ENCODE measurements at places on chromosomes 16 and 17.

DNA sequence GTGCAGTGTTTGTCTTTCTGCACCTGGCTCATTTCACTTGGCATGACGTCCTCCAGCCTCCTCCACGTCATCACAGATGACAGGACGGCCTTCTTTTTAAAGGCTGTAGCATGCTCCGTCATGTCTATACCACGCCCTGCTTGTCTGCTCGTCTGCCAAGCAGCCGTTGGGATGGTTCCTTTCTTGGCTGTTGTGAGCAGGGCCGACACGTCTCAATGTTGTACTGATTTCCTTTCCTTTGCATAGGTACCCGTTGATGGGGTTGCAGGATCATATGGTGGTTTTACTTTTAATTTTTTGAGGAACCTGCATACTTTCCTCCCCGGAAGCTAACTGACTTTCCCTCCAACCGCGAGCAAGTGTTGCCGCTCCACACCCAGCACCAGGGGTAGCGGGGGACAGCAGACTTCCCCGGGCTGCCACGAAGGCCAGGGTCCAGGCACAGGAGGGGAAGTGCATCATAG lies 212.2 kb upstream of the ZNF469 start:
- DNase-seq = no peak

DNA sequence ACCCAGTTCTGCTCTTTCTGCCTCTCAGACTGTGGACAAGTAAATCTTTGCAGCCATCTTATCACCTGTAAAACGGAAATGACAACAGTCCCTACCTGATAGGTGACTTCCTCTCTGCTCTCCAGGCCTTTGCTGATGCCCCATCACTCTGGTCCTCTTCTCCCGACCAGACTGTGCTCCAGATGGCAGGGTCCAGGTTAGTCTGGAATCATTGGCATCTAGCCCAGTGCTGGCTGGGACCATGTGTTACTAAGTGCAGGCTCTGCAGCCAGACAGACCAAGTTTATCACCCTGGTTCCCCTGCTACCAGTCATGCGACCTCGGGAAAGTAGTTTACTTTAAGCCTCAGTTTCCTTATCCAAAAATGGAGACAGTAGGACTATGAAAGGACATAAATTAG lies 1.8 kb upstream of the NUBP1 start:
- DNase-seq = no peak

DNA sequence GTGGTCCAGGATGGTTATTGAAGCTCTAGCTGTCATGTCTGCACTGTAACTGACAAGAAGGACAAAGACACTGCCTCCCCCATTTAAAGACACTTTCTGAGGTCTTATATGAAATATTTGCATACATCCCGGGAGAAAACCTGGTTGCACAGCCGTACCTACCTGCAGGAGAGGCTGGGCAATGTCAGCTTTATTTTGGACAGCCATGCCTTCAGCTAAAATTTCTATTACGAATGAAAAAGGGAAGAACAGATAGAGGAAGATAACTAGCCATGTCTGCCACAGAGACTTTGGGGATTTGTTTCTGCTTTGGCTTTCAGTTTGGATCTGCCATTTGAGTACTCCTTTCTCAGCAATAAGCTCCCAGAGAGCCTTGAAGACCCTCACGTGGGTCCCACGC lies 19.0 kb downstream of the SLC7A6 start:
- no peak for DNase-seq

GRCh38 chr17:45584092-45585036 lies 93.8 kb upstream of the PLEKHM1 start:
- DNase-seq = peak; percentile 83

GRCh38 chr17:7515911-7516610 lies 31.9 kb downstream of the POLR2A start:
- no peak for DNase-seq

DNA sequence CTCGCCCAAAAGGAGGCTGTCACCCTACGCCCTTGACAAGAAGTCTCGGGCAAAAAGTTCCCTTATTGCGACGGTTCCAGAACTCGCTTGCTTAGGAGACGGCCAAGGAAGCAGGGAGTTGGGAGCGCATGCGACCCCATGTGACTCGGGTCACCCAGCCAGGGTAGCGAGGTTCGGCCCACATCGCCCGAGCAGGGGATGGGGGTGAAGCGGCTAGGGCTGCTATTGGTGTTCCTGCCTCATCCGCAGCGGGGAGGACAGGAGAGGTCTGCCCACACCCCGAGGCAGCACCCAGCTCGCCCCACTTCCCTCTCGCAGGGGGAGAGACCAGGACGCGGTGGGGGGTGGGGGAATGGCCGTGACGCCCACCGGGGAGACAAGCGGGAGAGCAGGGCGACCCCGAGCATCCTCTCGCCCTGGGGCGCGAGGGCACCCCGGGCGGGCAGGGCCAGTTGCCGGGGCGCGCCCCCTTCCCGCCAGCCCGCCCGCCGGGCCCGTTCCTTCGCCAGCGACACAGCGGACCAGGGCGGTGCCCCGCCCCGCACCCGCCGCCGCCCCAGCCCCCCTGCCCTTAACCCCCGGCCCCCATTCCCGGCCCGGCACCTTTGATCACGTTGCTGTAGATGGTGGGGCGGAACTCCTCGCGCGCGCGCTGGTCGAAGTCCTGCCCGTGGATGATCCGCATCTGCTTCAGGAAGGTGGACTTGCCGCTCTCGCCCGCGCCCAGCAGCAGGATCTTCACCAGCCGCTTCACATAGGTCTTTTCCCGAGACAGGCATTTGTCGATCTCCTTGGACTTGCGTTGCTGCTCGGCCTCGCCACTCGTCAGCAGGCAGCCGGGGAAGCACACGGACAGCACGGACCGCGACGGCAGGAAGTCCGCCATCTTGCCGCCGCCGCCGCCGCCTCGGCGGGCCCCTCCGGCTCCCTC lies 567 bp downstream of the GNA13 start:
- DNase-seq = peak; percentile 59

- DNase-seq = peak; percentile 80
These were observed 4.2 kb downstream of the METRNL start for GRCh38 chr17:83083368-83084201.

DNA sequence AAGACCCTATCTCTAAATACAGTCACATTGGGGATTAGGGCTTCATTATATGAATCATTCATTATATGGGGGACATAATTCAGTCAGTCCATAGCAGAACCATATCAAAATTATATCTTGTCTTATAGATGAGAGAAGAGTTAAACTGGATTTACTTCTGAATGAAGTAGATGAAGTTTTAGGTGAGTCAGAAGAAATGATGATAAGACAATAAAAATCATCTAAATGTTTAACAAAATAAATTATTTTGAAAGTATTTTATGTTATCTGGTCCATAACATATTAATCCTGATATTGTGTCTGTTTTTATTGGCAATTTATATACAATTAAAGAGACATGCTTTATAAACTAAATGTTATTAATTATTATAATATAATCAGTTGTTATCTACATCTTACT lies 76.9 kb upstream of the EFCAB3 start:
- no peak for DNase-seq

GRCh38 chr16:78490431-78490830 lies 391.0 kb downstream of the WWOX start:
- no peak for DNase-seq

GRCh38 chr17:71846561-71847110 lies 274.2 kb upstream of the SOX9 start:
- DNase-seq = no peak

DNA sequence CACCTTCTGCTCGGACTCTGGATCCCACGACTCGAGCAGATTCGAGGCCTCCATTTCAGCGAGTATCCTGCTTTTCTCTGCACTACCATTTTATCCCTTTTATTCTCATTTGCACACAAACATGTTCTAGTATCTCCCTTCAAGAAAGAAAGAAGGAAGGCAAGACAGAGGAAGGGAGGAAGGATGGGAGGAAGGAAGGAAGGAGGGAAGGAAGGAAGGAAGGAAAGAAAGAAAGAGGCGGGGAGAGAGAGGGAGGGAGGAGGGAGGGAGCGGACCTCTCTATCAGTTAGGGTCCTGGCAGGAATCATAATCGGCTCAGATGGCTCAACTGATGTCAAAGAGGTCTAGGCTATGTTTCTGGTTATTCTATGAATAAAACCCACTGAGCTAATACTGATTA lies 10.3 kb upstream of the KSR1 start:
- no peak for DNase-seq

DNA sequence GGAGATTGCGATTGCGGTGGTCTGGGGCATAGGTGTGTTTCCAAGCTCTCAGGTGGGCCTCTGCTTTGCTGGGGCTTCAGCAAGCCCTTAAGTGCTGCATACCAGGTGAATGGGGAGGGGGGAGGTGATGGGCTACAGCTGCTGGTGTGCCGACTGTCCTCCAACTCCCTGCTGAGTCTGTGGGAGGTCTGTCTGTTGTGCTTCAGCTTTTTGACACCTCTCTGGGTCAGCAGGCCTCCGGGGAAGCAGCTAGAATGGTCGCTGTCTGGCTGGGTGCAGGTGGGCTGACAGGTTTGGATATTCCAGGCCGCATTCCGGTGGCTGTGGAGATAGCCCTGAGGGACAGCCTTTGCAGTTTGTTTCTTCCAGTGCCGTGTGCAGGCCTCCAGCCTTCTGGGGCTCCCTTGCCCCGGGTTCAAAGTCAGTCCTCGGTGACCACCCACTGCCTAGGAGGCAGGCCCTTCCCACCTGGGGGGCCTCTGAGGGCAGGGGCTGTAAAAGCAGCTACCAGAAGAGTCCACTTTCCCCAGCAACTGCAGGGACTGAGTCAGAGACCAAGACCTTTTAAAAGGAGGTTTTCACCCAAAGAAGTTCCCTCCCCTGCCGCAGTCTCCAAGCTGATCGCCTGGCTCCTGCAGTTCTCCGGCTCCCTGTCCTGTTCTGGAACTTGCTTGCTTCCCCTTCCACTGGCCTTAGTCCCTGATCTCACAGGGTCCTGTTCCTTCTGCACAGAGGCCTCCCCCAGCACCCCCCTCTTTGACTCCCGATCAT lies 2.0 kb upstream of the TTYH2 start:
- no peak for DNase-seq

DNA sequence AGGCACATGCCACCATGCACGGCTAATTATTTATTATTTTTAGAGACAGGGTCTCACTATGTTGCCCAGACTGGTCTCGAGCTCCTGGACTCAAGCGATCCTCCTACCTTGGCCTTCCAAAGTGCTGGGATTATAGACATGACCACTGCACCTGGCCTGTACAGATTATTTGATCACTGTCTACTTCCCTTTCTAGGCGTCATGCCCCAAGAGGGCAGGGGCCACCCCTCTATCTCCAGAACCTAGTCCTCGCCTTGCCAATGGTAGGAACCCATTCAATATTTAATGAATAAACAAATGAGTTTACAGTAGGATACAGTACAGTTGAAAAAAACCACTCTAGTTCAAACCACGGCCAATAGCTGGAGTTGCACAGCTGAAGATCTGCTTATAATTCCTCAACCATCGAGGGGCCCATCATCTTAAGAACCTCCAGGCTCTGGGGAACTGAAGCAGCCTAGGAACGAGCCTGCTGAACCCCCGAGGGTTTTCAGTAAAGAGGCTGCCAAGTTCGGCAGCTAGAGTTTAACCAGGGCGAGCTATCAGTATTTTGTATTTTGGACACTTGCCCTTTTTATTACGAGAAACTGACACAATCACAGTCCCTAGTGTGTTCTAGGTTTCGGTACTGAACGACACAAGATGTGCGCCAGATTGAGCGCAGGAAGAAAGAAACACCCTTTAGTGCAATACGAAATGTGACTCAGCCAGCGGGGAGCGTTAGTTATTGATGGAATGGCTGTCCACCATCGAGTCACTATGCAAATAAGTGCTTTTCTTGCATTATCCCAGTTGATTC lies 14.6 kb downstream of the ADCY9 start:
- no peak for DNase-seq

GRCh38 chr17:60330731-60331130 lies 61.2 kb downstream of the USP32 start:
- DNase-seq = no peak

DNA sequence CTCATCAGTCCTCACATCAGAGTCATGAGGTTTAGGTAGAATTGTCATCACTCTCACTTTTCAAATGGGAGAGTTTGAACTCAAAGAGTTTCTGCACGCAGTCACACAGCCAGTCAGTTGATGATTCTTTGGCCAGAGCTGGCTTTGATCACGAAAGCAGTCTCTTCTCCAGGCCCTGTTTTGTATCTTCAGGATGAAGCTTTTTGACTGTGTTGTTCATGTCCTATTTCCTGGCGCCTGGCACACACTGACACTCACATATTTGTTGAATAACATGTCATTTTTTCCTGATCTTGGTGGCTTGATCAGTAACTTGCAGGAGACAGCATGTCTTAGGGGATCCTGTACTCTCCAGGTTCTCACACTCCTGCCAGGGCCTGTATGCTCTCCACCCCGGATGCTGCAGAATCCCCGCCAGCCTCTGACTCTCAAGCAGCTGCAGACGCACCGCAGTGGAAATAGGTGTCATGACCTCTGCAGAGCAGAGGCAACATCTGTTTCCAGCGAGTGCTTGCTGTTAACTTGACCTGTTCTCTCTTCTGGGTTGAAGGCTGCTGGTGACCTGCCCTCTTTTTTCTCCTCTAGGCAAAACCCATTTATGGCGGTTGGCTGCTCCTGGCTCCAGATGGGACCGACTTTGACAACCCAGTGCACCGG lies 33.0 kb downstream of the MPRIP start:
- no peak for DNase-seq

- no peak for DNase-seq
These were observed 3.8 kb downstream of the FUS start for GRCh38 chr16:31183432-31184428.

GRCh38 chr17:68544111-68544915 lies 32.1 kb downstream of the PRKAR1A start:
- no peak for DNase-seq

GRCh38 chr16:89308391-89309333 lies 91.2 kb downstream of the ZNF778 start:
- DNase-seq = no peak

GRCh38 chr16:80466024-80466987 lies 74.5 kb upstream of the DYNLRB2 start:
- peak; percentile 46 for DNase-seq
